ENCODE measurements at places on chromosomes 5 and 9.

DNA sequence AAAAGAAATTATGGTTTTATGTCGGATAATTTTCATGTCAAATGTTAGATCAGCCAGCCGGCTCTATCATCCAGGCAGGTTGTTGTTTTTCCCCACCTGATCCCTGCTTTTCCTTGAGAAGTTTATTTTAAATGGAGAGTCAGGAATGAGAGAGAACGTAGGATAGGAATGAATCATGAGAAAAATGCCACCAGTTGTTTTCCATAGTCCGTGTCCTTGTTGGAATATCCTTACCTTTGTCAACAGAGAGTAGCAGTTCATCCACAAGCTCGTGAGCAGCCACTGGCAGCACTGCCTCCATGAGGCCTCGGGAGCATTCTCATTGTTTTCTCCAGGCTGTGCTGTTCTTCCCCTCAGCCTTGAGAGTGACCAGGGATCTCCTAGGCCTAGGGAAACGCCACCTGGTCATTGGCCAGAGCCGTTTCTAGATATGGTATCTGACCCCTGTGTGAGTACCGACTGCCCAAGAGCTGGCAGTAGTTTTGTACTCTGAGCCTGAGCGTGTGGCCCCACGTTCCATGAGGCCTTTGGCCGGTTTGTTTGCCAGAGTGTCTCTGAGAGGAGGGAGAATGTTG, 293.3 kb downstream of the FANCC start:
- no peak for DNase-seq

DNA sequence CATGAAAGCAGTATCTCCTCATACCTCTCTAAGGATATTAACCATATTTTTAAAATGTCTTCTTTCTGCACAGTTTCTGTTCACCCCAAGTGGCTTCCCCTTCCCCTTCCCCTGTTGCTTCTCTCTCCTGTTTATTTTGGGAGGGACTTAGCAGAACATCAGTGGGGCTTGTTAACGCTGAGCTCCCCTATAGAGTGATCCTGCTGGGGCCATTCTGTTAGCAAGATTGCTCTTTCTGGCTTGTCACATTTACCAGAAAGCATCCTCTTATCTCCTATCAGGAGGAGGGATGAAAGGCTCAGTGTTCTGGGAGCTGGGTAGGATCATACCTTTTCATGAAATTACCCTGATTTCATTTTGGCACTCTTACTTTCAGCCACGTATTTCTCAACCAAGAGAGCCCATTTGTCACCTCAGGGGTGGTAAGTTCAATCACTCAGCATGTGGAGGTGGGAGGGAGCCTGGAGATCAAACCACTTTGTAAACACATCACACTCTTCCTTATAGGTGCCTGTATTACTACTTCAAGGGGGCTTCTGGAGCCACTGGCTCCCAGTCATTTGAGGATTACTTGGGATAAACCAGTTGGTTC, 16.7 kb downstream of the NXNL2 start:
- no peak for DNase-seq

GRCh38 chr5:50724262-50724661, 57.8 kb downstream of the PARP8 start:
- no peak for DNase-seq

- DNase-seq: no peak
These were observed 248.1 kb upstream of the TAS2R1 start for GRCh38 chr5:9878206-9878605.

- DNase-seq: no peak
These were observed 58.1 kb downstream of the PIP5K1B start for GRCh38 chr9:68763104-68763503.

DNA sequence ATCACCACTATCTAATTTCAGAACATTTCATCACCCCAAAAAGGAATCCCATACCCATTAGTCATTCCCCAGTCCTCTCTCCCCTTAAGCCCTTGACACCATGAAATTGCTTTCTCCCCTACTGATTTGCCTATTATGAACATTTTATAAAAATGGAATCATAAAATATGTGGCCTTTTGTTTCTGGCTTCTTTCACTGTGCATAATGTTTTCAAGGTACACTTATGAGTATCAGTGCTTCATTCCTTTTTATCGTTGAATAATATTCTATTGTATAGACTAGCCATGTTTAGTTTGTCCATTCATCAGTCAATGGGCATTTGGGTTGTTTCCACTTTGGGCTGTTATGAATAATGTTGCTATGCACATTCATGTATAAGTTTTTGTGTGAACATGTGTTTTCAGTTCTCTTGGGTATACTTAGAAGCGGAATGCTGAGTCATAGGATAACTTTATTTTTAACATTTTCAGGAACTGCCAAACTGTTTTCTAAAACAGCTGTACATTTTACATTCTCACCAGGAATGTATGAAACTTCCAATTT, 40.4 kb upstream of the FGF1 start:
- no peak for DNase-seq

DNA sequence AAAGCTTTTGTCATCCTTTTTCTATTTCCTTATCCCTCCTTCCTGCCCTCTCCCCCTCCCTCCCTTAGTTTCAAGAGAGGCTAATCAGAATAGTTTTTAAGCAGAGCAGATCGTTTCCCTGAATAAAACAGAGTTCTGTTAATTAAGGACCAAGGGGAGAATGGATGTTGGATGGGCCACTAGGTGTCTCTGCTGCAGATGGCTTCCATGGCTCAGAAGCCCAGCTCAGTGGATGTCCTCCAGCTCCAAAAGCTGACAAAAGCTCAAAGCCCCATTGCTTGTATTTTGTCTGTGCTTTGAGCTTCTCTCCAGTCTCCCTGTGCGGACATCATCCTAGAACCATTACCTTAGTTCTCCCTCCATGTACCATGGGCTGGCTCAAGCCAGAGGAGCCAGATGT, 21.0 kb upstream of the NPR3 start:
- no peak for DNase-seq

DNA sequence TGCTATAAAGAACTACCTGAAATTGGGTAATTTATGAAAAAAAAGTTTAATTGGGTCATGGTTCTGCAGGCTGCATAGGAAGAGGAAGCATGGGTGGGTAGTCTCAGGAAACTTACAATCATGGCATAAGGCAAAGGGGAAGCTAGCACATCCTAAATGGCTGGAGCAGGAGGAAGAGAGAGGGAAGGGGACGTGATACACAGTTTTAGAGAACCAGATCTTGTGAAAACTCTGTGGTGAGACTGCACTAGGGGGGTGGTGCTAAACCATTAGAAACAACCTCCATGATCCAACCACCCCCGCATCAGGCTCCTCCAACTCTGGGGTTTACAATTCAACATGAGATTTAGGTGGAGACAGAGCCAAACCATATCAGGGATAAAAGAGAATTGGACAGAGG, 624.2 kb downstream of the PRR16 start:
- DNase-seq: no peak

GRCh38 chr5:173050791-173051190, 5.4 kb upstream of the CREBRF start:
- DNase-seq: no peak

- no peak for DNase-seq
These were observed 8.9 kb downstream of the UBE2QL1 start for GRCh38 chr5:6457592-6457991.

GRCh38 chr9:8734760-8735159, 935.2 kb upstream of the DMAC1 start:
- no peak for DNase-seq

DNA sequence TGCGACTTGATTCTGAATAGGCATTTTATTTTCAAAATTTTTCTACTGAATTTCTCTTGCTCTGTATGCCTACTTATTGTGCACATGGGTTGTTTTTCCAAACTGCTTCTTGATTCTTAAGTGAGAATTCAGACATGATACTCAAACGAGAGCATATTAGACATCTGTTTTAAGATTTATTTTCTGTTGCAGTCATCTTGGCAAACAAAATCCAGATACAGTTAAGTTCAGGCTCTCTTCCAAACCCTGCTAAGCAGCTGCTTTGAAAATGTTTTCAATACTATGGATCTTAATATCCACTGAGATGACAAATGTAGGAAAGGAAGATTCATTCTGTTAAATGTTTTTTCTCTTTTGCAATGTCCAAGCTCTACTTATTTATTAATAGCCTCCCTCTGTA, 4.5 kb downstream of the TMEM215 start:
- DNase-seq: no peak

GRCh38 chr9:109460576-109460975, 37.5 kb downstream of the PTPN3 start:
- DNase-seq: no peak

GRCh38 chr5:167763772-167764171, 527.7 kb upstream of the WWC1 start:
- DNase-seq: no peak
